CD4-positive, alpha-beta T cell treated with Interleukin-21 for 1 hour (primary cell): ENCODE measurements at places on chromosomes 1 and 21.
A peak's percentile ranks its signal among the peaks of the same experiment; 100 is the strongest.

DNA sequence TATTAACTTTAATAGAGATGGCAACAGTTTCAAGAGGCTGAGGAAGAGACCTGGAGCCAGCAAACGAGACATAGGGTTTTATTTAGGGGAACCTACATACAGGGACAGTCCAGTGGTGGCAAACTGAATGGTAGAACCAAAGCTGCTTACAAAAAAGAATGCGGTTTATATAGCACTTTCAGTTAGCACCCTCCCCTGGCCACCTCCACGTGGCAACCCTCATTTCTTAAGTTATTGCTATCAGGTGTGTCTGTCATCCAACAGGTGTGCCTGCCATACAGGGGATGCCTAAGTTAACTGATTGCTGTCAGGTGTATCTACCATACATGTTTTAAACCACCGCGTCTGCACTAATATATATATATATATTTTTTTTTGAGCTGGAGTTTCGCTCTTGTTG, 129.2 kb upstream of the DUSP10 start:
- no peak for DNase-seq

DNA sequence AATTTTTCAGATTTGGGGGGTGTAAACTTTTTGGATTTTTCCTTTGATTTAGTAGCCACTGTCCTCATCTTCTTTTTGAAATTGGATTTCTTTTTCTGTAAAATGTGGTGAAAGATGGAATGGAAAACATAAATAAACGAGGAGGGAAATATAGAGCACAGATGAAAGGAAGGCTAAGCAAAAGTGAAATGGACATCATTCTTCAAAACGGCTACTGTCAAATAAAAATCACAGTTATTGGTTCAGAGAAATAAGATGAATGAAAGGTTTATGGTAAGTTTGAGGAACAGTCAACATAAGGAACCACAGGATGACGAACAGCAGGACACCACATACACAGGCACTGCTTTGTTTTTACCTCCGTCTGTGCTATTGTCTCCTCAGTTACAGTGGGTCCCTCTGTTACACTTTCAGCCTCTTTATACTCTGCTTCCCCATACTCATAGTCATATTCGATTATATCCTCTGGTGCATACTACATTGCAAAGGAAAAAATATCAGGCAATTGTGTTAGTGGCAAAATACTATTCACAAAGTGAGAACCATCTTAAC, 82.4 kb downstream of the COL11A1 start:
- DNase-seq: no peak

DNA sequence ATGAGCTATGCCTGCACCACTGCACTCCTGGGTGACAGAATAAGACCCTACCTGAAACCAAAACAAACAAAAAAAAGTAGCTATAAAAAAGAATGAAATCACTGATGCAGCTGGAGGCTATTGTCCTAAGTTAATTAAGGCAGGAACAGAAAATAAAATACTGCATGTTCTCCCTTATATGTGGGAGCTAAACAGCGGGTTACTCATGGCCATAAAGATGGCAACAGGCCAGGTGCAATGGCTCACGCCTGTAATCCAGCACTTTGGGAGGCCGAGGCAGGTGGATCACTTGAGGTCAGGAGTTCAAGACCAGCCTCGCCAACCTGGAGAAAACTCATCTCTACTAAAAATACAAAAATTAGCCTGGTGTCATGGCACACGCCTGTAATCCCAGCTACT, 152.7 kb downstream of the PIK3R3 start:
- no peak for DNase-seq

DNA sequence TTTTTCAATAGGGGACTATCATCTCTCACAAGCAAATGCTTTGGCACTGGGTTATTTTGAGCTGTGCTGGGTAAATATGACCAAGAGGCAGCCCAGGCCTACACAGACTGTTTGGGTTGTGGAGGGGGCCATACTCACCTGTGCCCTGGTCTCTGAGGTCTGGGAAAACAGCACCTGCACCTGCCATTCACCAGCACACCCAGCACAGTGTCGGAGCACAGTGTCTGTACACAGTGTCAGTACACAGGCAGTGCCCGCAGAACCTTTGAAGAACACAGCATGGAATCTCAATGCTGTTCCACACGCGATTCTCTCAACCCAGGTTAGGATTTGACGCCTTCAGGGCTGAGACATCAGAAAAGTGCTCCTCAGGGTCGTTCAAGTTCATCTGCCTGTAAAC, 35.0 kb upstream of the FAM89A start:
- no peak for DNase-seq

- DNase-seq: no peak
Observed at GRCh38 chr1:185156288-185156853, 382 bp downstream of the TRMT1L start.

DNA sequence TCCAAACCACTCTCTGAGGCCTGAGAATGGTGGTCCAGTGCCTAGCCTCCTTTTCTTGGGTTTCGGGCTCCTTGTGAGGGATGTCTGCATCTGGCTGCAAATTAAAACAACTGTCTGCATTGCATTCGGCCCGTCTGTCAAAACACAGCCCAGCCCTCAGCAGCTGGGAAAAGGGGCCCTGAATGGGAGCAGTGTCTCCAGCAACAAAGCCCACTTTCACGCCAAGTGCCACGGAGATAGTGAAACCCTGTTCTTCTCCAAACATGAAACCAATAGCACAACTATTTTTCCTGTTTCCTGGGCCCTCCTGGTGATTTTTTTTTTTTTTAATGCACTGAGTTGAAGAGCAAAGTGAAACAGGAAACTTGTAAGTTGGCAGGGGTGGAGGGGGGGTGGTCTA, 138.4 kb downstream of the PLXNA2 start:
- no peak for DNase-seq

DNA sequence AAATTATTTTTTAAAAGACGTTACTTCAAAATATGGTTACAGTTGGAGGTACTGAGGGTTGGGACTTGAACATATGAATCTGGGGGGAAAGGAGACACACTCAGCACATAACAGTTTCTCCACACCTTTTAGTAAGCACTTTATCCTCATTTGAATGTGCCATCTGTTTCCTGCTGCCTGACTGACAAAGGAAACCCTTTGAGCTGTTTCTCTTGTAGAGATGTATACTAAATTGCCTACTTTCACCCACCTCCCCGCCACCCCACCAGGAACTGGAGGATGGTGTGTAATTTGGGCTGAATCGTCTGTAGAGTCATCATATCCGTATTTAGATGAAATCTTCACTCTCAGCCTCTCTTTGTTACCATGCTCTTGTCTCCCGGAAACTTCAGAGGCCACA, 108.1 kb downstream of the KAZN start:
- DNase-seq: no peak

DNA sequence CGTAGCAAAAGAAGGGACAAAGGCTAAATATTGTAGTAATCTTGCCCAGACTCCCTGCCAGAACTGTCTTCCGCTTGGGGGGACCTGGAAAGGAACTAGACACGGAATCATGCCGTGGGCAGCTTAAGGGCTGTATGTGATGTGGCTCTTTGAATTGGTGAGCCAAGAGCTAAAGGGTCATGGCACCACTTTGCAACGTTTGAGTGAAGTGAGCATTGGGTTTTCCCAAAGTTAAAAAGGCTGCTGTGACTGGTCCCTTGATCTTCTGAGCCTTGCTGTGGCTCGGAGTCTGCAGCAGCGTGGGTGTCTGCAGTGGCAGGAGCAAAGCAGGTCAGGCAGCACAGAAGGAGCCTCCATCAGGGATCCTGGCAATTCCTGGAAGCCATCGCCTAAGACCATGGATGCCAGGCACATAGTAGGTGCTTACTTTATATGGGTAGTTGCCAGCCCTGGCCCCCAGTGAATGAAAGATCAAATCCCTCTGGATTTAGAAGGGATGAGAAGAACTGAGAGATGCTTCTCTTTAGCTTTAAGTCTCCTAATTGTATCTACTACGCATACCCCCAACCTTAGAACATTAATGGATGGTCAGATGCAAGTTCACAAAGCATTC, 1.8 kb downstream of the SMYD2 start:
- peak; percentile 5 for DNase-seq

GRCh38 chr1:60583696-60584095, 498.7 kb upstream of the NFIA start:
- no peak for DNase-seq

GRCh38 chr1:186212568-186213224, 162.4 kb downstream of the TPR start:
- peak; percentile 25 for DNase-seq

- no peak for DNase-seq
Observed at GRCh38 chr1:204192046-204192445, 4.2 kb downstream of the KISS1 start.

GRCh38 chr21:45403825-45404729, 888 bp upstream of the COL18A1 start:
- DNase-seq: no peak

GRCh38 chr21:44065428-44065827, 41.8 kb upstream of the PWP2 start:
- peak; percentile 87 for DNase-seq

- DNase-seq: no peak
Observed at GRCh38 chr1:93338387-93339146, 7.1 kb upstream of the DR1 start.

DNA sequence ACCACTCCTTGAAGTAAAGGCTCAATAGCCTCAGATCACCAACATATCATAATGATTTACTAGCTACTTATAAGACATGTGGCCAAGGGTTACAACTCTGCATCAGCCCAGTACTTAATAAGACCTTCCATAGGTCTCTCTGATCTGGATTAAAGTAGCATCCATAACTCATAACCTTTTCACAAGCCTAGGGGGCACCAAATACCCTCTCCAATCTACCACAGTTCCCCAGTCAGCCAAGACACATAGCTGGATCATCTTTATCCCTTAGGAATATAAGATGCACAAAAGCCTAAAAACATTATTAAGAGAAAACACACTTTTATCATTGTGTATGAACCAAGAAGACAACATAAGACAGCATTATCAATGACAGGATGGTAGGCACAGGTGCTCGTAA, 22.1 kb downstream of the SSX2IP start:
- peak; percentile 27 for DNase-seq

DNA sequence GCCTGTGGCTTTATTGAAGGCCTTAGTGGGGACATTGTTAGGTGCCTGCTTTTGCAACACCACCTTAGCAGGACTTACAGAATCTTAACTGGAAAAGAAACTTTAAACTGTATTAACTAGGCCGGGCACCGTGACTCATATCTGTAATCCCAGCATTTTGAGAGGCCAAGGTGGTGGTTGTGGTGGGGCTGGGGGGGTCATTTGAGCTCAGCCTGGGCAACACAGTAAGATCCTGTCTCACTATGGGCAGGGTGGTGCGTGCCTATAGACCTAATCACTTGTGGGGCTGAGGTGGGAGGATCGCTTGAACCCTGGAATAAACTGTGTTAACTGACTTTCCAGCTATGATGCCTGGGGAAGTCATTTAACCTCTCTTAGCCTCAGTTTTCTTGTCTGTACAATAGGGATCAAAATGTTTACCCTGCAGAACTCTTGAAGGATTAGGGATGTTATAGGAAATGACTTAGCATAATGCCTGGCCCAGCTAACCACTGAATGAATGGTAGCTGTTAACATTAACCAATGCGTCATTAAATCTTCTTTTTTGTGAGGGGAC, 39.5 kb downstream of the IER5 start:
- DNase-seq: no peak

DNA sequence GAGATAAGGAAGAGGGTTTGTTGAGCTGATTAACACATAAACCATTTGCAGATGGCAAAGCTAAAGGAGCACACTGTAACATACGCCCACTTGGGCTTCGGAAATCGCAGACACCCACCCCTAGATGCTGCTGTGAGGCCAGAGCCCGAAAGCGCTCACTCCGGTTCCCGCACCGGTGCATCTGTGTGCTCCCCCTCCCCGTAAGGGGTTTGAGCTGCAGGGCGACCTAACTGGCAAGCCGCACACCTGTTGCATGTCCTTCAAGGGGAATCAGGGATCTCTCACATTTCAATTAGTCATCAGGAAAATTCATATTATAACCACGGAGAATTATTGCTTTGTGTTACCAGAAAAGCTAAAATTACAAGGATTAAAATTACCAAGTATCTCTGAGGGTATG, 1.4 kb upstream of the CFH start:
- no peak for DNase-seq

DNA sequence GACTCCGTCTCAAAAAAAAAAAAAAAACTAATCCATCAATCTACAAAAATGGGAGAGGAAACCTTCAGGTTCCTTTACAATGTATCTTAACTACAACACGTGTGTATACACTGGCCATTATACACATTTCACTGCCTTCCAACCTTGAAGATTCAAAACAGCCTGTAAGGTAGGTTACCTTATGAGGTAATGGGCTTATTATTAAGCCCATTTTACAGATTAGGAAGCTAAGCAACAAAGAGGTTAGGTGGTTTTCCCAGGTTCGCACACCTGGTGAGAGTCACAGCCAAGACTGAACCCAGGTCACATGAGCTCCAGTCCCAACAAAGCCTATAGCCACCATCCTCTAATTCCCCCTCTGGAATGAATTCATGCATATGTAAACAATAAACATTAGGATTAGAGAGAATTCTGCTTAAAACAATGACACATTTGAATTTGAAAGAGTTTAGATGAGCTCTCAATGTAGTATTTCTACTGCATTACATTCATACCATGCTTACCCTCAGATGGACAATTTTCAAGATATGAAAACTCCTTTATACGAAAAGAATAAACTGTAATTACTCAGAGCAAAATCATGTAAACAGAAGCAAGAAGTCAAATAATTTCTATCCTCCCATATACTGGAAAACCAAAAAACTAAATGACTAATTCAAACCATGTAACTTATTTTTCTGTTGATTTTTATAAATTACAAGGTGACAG, 54.8 kb downstream of the EIF4G3 start:
- no peak for DNase-seq

- DNase-seq: no peak
Observed at GRCh38 chr1:164774413-164774812, 215.4 kb downstream of the PBX1 start.

DNA sequence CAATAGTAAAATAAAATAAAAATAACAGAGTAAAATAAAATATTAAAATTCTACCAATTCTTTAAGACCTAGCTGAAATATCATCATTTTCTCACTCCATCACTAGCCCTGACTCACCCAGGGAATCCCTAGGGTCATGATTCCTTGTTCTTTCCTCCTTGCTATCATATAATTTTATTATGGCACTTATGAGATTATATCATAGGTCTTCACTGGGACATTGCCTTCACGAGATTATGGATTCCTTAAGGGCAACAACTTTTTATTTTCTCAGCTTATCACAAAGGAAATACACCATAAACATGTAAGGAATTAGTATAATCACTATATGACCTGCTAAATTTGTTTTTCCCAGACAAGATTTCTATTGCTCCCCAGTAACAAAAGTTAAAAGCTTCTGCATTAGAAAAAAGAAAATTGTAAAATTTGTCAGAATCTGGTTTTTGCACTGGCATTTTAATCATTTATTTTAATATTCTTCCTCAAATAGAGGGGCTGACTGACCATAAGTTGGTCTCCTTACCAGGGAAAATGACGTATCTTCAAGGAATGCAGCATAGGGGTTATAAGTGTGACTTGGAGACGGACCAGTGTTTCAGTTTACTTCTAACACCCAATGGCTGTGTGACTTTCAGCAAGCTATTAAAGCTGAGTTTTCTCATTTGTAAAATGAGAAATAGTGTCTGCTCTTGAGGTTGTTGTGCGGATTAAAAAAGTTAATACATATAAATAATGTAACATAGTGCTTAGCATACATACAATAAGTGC, 8.8 kb upstream of the CLCA4 start:
- DNase-seq: no peak
